ENCODE measurements at places on chromosomes 7 and 10.

GRCh38 chr10:75197906-75198305, 12.7 kb upstream of the VDAC2 start:
- no peak for DNase-seq
- no peaks in the 10 kb centered on the region for H3K27me3 ChIP-seq
- H3K27ac ChIP-seq: no peak overlapping the region
- H3K36me3 ChIP-seq: peaks cover 2% of the 10 kb centered on the region

- no peak overlapping the region for H3K4me3 ChIP-seq
- peaks cover 39% of the 10 kb centered on the region for H3K27me3 ChIP-seq
- H3K36me3 ChIP-seq: no peaks in the 10 kb centered on the region
- no peak overlapping the region for H3K27ac ChIP-seq
Measured at GRCh38 chr10:4758256-4758655, 67.8 kb upstream of the AKR1E2 start.

- DNase-seq: no peak
- H3K27ac ChIP-seq: no peak overlapping the region
- H3K27me3 ChIP-seq: peaks cover 9% of the 10 kb centered on the region
- no peak overlapping the region for H3K4me3 ChIP-seq
- H3K4me1 ChIP-seq: peaks cover 25% of the 10 kb centered on the region
Measured at GRCh38 chr7:50653981-50654425, 88.8 kb upstream of the DDC start.

DNA sequence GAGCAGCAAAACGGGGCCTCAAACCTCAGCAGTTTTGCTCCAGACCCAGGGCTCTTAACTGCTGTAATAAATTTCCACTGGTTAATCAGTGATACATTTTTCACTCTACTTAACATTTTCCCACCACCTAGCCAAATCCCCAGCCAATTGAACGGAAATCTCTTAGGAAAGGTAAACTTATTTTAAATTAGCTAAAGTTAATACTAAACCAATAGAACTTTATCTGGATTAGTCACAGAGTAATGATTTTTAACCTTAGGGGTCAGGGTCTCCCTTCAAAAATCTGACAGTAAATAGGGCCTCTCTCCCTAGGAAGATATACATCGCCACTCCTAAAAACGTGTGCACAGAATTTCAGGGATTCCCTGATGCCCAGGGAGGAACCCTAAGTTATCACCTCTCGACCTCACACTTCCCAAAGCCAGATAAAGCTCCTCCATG, 87.4 kb upstream of the KMT2E start:
- no peaks in the 10 kb centered on the region for H3K36me3 ChIP-seq
- H3K27ac ChIP-seq: no peak overlapping the region
- H3K27me3 ChIP-seq: no peaks in the 10 kb centered on the region
- H3K4me3 ChIP-seq: no peak overlapping the region
- DNase-seq: no peak

GRCh38 chr10:83073472-83073871, 1065.8 kb upstream of the GHITM start:
- no peak for DNase-seq
- H3K4me1 ChIP-seq: no peaks in the 10 kb centered on the region
- H3K36me3 ChIP-seq: no peaks in the 10 kb centered on the region
- H3K4me3 ChIP-seq: no peak overlapping the region
- no peaks in the 10 kb centered on the region for H3K27me3 ChIP-seq
- H3K27ac ChIP-seq: no peak overlapping the region

- no peak overlapping the region for H3K27ac ChIP-seq
- DNase-seq: no peak
Measured at GRCh38 chr10:82888809-82889455, 1013.9 kb downstream of the NRG3 start.

- peaks cover 6% of the 10 kb centered on the region for H3K4me1 ChIP-seq
- no peak overlapping the region for H3K4me3 ChIP-seq
- H3K27ac ChIP-seq: no peak overlapping the region
- DNase-seq: no peak
- H3K36me3 ChIP-seq: peaks cover 3% of the 10 kb centered on the region
- no peaks in the 10 kb centered on the region for H3K27me3 ChIP-seq
Measured at GRCh38 chr7:260441-261281, 29.3 kb upstream of the FOXL3 start.

GRCh38 chr7:42108803-42109528, 128.0 kb downstream of the GLI3 start:
- DNase-seq: no peak
- no peaks in the 10 kb centered on the region for H3K4me1 ChIP-seq
- no peaks in the 10 kb centered on the region for H3K36me3 ChIP-seq
- peaks cover 6% of the 10 kb centered on the region for H3K27me3 ChIP-seq

GRCh38 chr10:3785251-3785850, 342 bp upstream of the KLF6 start:
- peaks cover 53% of the 10 kb centered on the region for H3K36me3 ChIP-seq
- no peaks in the 10 kb centered on the region for H3K27me3 ChIP-seq
- H3K4me1 ChIP-seq: peaks cover 24% of the 10 kb centered on the region

DNA sequence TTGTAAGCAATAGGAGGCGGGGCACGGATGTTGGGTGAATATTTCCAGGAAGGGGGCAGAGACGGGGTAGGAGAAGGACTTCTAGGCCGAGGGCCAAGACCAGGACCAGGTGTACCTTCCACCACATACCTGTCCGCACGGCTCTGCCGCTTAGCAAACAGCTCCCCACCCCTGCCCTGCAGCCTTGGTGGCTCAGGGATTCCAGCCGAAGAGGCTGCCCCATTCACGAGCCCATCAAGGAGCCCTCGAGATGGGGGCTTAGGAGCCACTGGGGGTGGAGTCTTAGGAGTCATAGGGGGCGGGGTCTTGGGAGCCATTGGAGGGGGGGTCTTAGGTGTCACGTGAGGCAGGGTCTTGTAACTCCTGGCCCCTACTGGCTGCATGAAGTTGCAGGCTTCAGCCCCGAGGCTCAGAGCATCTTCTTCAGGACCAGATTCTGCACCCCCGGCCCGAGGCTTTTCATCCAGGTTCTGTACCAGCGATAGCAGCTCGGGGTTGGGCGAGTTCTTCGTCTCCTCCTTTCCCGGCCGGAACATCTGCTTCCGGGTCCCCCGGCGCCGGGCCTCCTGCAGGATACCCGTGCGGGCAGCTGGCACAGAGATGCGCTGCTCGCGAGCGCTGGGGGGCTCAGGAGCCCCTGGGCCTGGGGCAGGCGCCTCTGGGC, 6.1 kb upstream of the MYOZ1 start:
- no peaks in the 10 kb centered on the region for H3K27me3 ChIP-seq
- H3K36me3 ChIP-seq: no peaks in the 10 kb centered on the region
- peaks cover 25% of the 10 kb centered on the region for H3K4me1 ChIP-seq
- no peak for DNase-seq
- H3K4me3 ChIP-seq: peak overlapping the region; percentile 9
- H3K27ac ChIP-seq: no peak overlapping the region

DNA sequence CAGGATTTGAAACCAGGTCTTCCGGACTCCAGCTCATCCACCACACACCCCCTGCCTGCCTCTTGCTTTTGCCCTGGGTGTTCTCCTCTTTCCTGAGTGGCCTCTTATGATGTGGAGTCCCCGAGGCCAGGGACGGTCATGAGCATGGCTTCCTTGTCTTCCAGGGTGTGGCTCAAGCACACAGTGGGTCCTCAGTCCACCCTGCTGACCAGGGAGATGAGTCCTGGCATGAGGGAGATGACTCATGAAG, 32.8 kb downstream of the DNAJB12 start:
- H3K4me1 ChIP-seq: peaks cover 75% of the 10 kb centered on the region
- no peak for DNase-seq
- H3K4me3 ChIP-seq: no peak overlapping the region

- H3K27ac ChIP-seq: no peak overlapping the region
- H3K4me3 ChIP-seq: no peak overlapping the region
- H3K27me3 ChIP-seq: peaks cover 8% of the 10 kb centered on the region
- no peak for DNase-seq
- no peaks in the 10 kb centered on the region for H3K36me3 ChIP-seq
Measured at GRCh38 chr7:142158736-142159496, 47.4 kb downstream of the MGAM2 start.

DNA sequence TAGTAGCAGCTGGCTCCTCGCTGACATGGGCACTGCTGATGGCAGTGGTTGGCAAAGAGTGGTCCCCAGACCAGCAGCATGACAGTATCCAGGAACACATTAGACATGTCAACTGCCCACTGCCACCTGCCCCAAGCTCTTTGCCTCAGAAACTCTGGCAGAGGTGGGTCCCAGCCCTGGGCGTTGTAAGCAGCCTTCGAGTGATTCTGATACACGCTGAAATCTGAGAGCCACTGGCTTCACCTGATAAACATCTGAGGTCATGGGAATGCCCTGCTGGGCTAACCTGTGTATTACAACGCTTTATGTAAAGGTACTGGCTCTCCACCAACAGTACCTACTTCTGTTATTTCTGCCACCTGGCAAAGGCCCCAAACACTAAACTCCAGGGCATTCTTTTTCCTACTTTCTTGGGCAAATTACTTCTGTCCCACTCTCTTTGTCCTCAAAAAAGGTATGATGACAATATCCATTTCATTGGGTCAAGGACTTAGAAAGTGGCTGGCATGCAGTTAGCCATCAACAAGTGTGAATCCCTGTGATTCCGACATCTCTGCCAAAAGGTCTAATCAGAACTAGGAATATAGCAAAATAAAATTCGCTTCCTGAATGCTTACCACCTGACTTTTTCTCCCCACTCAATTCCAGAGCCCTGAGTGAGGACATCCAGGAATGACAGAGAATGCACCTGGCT, 9.2 kb downstream of the SGMS1 start:
- no peak overlapping the region for H3K4me3 ChIP-seq
- no peaks in the 10 kb centered on the region for H3K27me3 ChIP-seq
- no peak overlapping the region for H3K27ac ChIP-seq
- no peak for DNase-seq
- H3K4me1 ChIP-seq: peaks cover 24% of the 10 kb centered on the region

- no peak overlapping the region for H3K27ac ChIP-seq
- no peaks in the 10 kb centered on the region for H3K36me3 ChIP-seq
- peaks cover 33% of the 10 kb centered on the region for H3K27me3 ChIP-seq
- DNase-seq: no peak
- no peak overlapping the region for H3K4me3 ChIP-seq
Measured at GRCh38 chr7:141409801-141410329, 141.3 kb upstream of the AGK start.

- peak; percentile 56 for DNase-seq
- peak overlapping the region; percentile 95 for H3K4me3 ChIP-seq
- H3K27ac ChIP-seq: peak overlapping the region; percentile 97
- H3K4me1 ChIP-seq: peaks cover 57% of the 10 kb centered on the region
Measured at GRCh38 chr10:87092861-87093631, 1.6 kb downstream of the GLUD1 start.

DNA sequence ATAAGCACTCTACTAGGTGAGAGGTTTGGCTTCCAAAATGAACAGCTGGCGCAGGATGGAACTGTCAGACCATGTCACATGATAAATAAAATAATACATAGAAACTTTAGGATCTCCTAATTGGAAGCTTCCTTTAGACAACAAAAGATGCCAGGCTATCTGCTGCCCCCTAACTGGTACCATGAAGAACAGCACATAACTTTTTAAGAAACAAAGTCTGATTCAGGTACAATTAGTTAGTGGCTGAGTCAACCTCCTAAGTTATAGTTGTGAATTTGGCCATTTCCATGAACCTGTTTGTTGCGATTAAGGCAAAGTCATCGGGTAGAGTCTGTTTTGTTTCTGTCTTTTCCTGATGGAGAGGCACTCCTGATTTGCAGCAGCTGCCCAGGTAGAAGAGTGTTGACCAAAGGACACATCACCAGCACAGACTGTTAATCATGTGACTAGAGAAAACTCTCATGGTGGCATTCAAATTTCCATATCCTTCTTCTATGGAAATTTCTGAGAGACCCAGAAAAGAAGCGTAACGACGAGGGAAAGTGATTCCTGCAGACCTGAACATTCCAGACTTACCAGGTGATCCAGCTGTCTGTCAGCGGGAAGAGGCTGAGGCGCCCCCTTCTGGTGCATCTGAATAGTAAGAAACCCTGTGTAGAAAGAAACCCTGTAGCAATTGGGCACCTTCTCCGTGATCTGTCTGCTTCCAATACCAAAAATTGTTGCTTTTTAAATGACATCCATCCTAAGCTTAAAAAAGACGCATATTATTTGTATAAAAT, 8.6 kb upstream of the INHBA start:
- no peak for DNase-seq
- H3K4me3 ChIP-seq: no peak overlapping the region
- H3K27me3 ChIP-seq: peaks cover 5% of the 10 kb centered on the region
- H3K36me3 ChIP-seq: no peaks in the 10 kb centered on the region

DNA sequence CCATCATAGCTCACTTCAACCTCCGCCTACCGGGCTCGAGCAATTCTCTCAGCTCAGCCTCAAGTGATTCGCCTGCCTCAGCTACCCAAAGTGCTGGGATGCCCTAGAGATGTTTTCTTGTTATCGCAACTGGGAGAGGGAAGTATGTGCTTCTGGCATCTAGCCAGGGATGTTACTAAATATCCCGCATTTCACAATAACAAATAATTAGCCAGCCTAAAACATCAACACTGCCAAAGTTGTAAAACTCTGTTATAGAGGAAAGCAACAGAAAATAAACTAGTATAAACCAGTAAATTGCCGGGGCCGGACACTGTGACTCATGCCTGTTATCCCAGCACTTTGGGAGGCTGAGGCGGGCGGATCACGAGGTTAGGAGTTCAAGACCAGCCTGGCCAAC, 7.2 kb downstream of the INA start:
- no peaks in the 10 kb centered on the region for H3K4me1 ChIP-seq
- no peaks in the 10 kb centered on the region for H3K36me3 ChIP-seq
- no peak for DNase-seq
- H3K4me3 ChIP-seq: no peak overlapping the region
- no peak overlapping the region for H3K27ac ChIP-seq
- peaks cover 68% of the 10 kb centered on the region for H3K27me3 ChIP-seq

DNA sequence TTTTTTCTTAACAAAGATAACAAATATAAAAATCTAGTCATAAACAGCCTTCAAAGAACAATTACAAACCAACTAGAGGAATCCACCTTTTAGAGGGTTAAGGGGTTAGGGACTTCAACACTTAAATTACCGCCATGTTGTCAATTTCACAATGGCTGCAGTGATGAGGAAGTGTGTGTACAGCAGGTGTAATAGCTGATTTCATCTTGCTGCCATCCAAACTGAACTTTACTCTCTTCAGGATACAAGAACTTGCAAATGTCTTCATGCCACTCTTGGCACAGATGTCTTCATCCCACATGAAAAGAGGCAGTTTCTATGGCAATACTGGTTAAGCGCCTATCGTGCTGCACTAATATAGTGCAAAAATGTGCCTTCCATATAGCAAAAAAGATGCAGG, 401.0 kb downstream of the PHF14 start:
- peaks cover 3% of the 10 kb centered on the region for H3K27me3 ChIP-seq
- no peak overlapping the region for H3K4me3 ChIP-seq
- no peak for DNase-seq
- no peaks in the 10 kb centered on the region for H3K4me1 ChIP-seq
- H3K27ac ChIP-seq: no peak overlapping the region

GRCh38 chr7:142669074-142669654, 80.1 kb upstream of the PRSS1 start:
- peak overlapping the region; percentile 72 for H3K27ac ChIP-seq
- no peak for DNase-seq
- H3K4me1 ChIP-seq: peaks cover 32% of the 10 kb centered on the region
- no peaks in the 10 kb centered on the region for H3K36me3 ChIP-seq
- no peaks in the 10 kb centered on the region for H3K27me3 ChIP-seq
